ENCODE measurements at places on chromosomes 7 and 10.
A peak's percentile ranks its signal among the peaks of the same experiment; 100 is the strongest.

DNA sequence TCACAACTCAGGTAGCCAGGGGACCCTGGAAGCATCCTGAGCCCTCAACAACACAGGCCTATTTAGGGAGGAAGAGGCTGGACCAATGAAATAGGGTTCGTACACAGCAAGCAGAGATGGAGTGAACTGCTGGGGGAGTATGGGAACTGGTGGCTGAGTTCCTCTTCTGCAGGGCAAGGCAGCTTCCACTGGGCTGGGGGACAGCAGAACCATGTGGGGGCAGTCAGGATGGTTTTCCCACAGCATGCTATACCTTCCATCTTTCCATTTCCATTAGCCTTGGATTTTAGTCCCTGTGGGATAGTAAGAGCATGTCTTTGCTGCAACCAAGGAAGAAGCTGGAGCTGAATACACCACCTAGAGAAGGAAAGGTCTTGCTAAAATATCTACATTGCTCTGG lies 370.6 kb downstream of the CCSER2 start:
- no peak for DNase-seq

- no peak for DNase-seq
Observed at GRCh38 chr10:20698837-20699236, 198.3 kb downstream of the NEBL start.

GRCh38 chr7:73557108-73557396 lies 438 bp downstream of the BCL7B start:
- peak; percentile 91 for DNase-seq

GRCh38 chr7:66348531-66348930 lies 143.4 kb downstream of the TPST1 start:
- DNase-seq, result no peak

- no peak for DNase-seq
Observed at GRCh38 chr10:53233749-53234148, 461.2 kb upstream of the MBL2 start.

DNA sequence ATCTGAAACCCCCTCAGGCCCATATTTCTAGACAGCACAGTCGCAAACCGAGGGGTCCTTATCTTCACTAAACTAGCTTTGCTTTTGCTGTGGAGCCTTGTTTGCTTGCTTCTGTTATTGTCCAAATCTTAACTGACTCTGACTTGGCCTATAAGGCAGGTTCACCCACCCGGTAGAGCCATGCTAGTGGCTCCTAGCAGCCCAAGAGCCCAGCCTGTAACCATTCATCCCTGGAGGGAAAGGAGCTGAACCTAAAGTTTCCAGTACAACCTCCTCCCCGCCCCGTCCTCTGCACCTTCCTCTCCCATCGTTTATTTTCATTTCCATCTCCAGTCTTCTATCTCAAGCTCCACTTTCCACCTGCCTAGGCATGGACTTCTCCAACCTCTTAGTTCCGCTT lies 345.7 kb downstream of the PTPRN2 start:
- DNase-seq, result no peak

DNA sequence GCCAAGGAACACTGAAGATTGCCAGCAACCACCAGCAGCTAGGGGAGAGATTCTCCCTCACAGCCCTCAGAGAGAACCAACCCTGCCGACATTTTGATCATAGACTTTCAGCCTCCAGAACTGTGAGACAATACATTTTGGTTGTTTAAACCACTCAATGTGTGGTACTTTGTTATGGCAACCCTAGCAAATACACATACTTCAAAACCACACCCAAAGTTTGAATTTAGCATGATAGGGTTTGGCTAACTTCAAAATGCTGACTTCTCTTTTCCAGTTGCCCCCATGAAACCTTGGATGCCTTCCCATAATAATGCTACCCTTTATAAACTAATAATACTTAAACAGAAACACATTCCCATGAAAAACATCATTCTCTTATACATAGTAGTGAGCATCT lies 149.8 kb downstream of the DGKI start:
- no peak for DNase-seq

GRCh38 chr10:47299611-47300428 lies at the start of gene GDF10:
GDF10 (plus strand) TSS chr10:47300197; CDS start chr10:47300652, 455 bp downstream.
- no peak for DNase-seq

DNA sequence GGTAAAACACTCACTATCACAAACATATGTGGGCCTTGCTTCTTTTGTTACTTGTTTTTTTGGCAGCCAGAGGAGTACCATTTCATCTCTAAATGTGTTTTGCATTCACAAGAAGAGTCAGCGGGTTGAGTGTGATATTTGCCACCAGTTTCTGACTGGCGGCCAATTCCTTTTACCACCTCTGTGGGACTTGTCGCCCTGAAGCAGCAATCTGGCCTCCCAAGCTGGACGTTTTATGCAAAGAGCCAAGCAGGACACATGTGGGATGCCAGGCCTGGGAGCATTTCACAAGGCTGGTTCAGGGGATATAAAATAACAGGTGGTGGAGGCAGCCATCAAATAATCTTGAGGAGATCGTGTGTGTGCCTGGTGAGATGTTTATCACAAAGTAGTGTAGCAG lies 61.8 kb upstream of the TRIL start:
- no peak for DNase-seq

DNA sequence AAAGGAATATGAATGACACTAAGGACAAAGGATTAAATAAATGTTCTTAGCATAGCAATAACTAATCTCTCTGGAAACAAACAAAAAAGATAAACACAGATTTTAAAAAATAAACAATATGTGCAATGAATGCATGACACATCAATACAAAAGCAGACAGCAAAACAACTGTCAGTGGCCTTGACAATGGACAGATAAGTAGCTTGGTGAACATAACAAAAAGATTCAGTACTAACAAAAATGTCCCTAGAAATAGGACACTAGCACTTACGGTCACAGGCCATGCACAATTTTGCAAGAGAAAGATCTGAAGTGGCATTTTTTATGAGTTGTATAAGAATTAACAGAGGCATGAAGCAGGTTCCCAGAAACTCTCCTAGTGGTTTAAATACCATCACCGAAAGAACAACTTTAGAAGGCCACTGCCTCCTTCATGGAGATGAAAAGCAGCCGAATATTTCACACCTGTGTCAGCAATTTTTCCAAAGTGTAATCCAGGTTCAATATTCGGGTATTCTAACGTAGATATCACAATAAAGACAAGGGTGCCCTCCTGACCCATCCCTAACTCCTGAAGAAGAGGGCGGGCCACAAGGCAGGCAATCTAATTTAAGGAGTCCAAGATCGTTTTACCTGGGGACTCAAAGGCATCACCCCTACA lies 231.3 kb upstream of the MKLN1 start:
- no peak for DNase-seq

DNA sequence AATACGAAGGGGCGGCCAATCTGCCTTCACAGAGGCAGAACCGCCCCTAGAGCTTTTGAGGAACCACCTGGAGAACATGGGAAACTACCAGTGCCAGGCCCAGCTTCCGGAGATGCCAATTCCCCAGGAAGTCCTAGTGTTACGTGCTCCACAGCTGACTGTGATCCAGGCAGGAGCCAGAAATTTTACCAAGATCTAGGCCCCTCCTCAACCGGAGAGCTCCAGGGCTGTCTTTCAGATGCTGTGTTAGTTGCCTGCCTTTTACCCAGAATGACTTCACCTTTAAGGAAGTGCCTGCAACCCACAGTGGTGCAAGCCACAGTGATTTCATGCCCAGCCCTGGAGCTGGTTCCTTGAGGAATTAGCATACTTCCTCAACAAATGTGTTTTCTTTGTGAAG lies 62.9 kb downstream of the ELMO1 start:
- DNase-seq, result no peak

DNA sequence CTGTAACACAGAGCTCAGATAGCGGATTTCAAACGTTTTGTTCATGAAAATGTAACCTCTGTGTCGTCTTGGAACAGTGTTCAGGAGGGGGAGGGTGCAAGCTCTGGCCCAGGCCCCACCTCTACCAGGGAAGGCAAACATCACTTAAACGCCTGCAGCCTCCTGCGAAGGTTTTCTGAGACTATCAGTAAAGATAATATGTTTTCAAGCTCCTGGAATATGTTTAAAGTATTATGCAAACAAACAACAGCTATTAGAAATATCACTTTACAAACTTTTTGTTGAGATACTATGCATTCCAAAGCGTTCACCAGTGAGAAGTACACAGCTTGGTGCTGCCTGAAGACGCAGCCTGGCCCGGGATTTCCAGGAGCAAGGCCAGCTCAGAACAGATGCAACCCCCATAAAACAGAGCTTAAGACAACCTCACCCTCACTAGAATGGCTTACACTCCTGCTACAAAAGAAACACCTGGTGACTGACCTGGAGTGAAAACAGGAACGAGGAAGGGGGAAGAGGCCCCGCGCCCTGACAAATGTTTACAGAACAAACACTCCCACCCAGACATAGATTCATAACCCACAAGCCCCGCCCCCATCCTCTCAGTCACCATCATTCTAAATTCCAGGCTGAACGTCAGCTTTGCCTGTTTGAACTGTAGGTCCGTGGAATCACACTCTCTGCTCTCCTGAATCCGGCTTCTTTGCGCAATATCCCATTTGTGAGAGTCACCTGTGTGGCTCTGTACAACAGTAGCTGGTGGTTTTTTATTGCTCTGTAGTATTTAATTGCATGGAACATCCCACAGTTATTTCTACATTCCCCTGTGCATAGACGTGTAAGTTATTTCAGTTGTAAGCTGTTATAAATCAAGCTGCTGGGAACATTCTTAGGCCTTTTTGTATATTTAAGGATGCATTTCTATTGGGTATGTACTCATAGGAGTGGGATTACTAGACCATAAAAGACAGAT lies 155.0 kb downstream of the PTPRN2 start:
- DNase-seq, result no peak

DNA sequence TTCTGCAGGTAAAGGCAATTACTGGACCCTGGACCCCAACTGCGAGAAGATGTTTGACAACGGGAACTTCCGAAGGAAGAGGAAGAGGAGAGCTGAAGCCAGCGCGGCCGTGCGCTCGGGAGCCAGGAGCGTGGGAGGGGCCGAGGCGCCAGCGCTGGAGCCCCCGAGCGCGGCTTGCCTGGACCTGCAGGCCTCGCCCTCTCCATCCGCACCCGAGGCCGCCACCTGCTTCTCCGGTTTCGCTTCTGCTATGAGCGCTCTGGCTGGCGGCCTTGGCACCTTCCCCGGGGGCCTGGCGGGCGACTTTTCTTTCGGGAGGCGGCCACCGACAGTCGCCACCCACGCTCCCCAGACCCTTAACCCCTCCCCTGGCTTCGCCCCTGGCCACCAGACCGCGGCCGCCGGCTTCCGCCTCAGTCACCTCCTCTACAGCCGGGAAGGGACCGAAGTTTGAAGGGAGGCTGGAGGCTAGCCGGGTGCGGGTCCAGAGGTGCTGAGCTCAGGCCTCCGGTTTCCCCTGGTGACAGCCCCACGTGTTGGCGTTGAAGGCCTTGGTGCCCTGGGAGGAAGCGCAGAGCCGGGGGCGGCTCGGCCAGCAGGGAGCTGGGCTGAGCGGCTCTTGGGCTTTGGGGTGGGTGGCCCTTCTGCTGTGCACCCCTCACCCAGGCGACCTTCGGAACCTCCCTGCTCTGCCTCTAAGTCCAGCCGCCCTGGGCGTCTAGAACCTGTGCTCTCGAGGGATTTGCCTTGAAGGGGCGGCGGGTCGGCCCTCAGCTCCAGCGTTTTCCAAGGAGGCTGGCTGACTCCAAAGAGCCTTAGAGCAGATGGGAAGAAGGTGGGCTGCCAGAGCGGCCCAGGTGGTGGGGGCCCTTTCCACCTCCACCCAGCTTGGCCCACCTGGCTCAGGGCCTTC lies 1.8 kb downstream of the FOXI2 start:
- no peak for DNase-seq

DNA sequence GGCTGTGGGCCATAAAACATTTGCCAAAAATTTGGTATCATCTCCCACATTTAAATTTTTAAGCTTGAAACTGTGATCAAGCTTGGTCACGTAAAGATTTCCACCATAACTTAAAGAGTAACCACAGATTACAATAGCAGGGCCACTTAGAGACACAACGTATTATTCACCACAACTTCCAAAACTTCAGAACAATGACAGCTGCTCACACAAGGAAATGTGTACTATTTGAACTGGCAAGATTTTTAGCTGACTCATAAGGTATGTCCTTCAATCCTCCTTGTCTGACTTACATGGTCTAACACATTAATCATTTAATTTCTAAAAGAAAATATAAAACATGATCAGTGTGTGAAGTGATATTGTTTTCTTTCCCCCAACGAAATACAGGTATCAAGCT lies 234.5 kb downstream of the PARD3 start:
- DNase-seq, result no peak

- no peak for DNase-seq
Observed at GRCh38 chr10:108556186-108556585, 1367.1 kb downstream of the XPNPEP1 start.

DNA sequence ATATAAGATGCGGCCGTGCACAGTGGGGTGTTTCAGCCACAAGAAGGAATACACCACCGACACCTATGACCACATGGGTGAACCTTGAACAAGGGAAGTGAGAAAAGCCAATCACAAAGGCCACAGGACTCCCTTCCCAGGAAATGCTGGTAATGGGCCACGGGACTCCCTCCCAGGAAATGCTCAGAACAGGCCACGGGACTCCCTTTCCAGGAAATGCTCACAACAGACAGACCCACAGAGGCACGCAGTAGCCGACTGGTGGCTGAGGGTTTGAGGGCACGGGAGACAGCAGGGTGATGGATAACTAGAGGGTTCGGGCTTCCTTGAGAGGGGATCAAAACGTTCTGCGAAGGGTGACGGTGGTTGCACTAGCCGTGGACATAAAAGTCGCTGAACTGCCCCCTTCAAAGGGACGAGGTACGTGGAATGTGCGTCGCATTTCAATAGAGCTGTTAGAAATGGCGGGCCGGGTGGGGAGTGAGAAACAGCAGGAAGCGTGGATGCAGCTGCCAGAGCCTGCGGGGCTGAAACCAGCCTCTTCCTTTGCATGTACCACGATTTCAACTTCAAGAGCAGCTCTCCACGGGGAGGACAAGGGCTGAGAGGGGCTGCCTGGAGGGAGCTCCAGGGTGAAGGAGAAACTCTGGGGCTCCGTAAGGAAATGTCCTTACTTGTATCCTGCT lies 274.0 kb downstream of the ELFN1 start:
- DNase-seq, result no peak

DNA sequence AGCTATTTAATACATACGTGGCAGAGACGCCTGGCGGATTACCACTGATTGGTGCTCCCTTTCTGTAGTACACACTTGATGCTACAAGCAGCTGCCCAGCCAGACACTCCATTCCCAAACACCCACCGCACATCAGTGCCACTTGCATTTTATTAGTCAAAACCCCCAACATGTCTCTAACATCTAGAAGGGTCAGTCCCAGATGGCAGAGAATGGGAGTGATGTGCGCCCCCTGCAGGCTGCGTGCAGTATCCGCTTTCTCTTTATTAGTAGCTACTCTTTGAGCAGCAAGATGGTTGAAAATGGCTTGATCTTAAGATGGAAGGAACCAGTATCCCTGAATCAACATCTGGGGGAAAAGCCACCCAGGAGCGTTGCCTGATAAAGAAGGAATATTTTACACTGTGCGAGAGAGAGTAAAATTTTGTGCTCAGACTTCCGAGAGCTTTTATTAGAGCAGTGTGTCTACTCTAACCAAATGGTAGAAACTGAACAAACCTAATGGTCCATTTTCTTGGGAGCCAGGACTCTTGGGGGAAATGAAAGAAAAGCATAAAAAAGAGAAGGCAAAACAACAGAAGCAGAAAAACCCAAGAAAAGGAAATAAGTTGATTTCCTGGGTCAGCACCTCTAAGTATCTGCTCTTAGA lies 78.3 kb downstream of the ST8SIA6 start:
- DNase-seq, result no peak

Data from SW 1271 (cell line).